WTC11 (cell line): ENCODE measurements at places on chromosomes 2 and 18. TPM values are rescaled to one million over a fixed set of nuclear protein-coding genes. Genes with fewer than 3 reads are reported as not detected.

DNA sequence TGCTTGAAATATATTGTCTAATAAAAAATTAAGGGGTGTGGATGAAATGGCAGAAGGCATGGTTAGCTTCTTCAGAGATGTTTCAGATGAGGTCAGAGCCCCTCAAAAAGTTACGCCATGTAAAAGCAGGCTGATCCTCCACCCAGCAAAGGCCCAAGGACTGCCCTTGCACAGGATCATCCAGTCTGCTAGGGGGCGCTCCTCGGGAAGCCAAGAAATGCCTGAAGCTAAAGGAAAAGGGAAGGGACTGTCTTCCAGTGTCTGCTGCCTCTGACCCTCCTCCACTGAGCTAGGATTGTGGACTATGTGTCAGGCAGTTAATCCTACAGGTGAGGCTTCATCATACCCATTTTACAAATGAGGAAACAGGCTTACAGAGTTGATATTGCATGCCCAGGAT lies 33.8 kb upstream of the TEX51 start:
- DNase-seq, result peak; percentile 62

DNA sequence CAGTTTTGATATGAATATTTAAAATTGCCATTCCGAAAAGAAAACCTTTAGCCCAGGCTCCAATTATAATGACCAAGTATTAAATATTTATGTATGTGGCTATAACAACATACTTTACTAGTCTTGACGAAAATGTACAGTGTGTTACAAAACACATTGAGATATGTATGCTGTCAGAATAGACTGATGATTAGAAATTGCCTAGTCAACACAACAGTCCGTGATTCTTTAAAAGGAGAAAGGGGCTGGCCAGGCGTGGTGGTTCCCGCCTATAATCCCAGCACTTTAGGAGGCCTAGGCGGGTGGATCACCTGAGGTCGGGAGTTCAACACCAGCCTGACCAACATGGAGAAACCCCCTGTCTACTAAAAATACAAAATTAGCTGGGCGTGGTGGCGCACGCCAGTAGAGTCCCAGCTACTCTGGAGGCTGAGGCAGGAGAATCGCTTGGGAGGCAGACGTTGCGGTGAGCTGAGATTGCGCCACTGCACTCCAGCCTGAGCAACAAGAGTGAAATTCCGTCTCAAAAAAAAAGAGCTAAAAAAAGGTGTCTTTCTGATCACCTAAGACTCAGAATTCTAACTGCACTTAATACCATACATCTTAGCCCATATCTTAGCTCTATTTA lies 1.8 kb downstream of the CHAC2 start:
- no peak for DNase-seq

DNA sequence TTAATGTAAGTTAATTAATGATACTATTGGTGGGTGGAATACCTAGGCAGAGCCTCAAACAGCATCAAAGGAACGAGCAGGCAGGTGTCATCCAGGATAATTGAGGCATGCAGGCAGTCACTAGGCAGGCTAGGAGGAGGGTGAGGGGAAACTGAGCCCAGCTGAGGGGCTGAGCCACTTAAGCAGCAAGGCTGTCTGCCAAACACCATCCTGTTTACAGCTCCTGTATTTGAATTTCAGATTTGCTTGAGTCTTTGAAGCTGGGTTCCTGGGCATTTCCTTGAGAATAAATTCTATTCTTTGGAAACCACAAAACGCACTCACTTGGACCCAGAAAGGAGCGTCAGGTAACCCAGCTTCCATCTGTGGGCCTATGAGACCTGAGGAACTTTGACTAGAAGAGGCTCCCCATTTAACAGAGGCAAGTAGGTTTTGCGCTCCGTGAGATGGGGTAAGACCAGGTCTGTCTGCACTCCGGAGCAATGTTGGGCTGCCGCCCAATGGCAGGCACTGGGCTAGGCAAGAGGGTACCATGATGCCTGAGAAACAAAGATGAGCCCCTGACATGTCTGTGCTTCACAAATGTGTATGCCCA lies 2.0 kb downstream of the EDAR start:
- DNase-seq, result no peak

GRCh38 chr2:579351-579886 lies 97.8 kb downstream of the TMEM18 start:
- no peak for DNase-seq

DNA sequence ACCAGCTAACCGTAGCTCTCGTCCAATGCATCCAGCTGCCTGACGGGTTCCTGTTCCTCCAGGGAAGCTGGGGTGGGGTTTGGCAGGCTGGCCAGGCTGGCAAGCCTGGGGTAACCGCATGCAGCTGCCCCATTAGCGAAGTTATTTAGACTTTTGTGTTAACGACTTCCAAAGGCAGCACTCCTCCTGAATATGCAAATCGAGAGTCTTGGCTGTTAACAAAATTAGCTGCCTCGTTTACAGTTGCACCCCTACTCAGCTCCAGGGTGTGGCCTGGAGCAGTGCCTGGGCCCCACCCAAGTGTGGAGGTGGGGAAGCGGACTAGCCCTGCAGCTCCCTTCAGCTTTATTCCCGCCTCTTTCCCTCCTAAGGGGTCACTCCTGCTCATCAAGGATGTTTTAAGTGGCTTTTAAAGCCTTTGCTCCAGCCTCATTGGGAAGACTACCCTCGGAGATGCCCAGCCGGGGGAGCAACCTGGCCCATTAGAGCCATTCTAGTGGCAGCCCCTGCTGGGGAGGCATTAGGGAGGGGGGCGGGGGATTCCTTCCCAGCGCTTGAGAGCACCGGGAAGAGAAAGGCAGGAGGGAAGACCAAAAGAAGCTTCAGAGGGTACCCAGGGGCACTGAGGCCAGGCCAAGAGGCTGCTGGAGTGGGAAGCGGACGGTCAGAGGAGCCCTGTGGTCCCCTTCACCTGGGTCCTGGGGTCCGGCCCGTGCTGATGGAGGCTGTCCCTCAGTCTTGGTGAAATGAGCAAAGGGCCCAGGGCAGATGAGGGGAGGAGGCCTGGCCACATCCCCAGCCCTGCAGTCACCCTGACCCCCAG lies 204.1 kb downstream of the CELF4 start:
- DNase-seq, result no peak

DNA sequence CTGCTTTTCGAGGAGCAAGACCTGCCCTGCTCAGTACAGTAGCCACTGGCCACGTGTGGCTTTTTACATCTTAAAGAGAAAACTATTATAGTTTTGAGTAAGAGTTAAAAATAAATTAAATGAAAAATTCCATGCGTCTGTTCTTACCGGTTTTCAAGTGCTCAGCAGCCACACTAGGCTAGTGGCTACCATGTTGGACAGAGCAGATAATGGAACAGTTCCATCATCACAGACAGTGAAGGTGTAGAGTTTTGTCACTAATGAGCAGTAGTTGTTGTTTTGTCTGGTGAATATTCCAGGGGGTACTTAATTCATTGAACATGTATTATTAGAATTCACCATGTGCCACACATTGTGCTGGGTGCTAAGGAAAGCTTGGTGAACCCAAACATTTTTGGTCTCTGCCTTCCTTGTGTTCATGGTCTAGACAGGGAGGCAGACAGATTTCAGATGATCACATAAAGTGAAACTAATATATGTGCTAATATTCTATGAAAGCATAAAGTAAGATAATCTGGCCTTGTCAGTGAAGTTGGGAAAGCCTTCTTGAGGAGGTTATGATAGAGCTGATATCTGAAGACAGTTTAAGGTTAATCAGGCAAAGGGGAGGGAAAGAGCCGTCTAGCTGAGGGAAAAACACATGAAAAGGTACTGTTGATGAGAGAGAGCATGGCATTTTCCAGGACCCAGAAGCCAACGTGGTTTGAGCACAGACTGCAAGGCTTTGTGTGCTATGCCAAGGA lies 1.4 kb downstream of the ALMS1 start:
- DNase-seq, result no peak

DNA sequence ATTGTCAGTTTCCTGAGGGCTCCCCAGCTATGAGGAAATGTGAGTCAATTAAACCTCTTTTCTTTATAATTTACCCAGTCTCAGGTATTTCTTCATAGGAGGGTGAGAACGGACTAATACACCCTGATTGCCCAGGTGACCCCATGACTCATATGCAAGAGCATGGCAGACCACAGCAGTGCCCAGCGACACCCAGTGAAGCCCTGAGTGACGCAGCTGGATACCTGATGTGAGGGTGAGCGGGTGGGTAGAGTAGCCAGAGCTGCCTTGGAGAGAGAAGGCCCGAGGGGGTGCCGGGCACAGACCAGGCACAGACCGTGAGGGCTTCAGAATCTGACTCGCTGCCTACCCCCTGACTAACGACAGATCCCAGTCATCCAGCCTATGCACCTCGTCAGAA lies 15.4 kb downstream of the ALPG start:
- DNase-seq, result no peak

DNA sequence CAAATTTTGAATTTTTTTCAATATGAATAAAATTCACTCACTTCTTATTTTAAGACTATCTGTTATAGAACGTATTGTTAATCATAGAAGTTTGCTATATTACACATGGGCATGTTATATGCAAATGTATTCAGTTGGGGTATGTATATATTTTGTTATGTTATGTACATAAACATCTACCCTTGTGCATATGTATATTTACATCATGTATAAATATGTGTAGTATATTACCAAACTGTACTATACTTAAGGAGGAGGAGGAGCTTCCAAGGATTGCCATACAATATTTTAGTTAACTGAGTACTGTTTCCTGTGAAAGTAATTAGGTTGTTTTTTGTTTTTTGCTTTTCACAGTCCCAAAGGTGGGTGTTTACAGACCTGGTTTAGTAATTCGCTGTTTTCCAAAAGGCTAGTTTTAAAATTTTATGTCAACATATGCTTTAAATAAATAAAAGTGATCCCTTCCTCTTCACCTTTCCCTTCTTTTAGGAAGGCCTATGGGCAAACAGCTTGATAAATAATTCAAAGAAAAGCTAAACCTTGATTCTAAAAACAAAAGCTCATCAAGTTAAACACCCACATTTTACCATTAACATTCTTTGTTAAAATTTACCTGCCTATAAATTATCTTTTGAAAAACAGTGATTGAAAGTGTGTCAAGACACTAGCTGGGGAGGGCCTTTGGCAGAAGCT lies 12.9 kb upstream of the POU3F3 start:
- DNase-seq, result no peak

DNA sequence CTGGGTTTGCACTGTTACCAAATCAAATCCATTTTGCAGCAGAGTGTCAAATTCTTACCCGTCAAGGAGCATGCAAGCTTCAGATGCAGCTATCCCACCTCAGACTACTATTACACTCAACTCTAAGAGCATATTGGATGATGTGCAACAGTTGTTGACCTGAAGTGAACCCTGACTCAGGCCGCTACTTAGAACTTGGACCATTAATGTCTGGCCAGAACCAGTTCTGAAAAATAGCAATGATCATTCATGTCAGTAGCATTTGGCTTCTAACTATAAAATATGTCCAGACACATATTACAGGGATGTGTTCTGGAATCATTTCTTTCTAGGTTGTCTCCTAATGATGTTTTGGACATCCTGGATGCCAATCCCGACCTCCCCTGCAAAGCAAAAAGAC lies 135.5 kb upstream of the PKDCC start:
- no peak for DNase-seq

GRCh38 chr18:31667185-31667584 lies 17.2 kb downstream of the B4GALT6 start:
- no peak for DNase-seq

DNA sequence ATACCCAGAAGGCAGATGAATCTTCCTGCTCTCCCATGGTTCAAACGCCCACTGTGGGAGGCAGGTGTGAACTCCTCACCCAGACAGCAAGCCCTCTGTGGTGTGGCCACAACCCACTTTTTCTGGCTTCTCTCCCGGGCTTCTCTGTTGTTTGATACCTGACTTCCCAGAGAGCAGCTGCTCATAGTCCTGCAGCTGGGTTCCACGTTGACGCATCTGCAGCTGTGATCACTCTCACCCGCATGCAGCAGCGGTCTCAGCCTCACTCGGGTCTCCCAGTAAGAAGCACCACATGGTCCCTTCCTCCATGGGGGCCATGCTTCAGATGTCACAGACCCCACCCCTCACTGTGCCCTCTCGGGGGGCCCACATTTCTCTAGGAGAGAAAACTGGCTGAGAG lies 3.5 kb downstream of the ASPRV1 start:
- no peak for DNase-seq

DNA sequence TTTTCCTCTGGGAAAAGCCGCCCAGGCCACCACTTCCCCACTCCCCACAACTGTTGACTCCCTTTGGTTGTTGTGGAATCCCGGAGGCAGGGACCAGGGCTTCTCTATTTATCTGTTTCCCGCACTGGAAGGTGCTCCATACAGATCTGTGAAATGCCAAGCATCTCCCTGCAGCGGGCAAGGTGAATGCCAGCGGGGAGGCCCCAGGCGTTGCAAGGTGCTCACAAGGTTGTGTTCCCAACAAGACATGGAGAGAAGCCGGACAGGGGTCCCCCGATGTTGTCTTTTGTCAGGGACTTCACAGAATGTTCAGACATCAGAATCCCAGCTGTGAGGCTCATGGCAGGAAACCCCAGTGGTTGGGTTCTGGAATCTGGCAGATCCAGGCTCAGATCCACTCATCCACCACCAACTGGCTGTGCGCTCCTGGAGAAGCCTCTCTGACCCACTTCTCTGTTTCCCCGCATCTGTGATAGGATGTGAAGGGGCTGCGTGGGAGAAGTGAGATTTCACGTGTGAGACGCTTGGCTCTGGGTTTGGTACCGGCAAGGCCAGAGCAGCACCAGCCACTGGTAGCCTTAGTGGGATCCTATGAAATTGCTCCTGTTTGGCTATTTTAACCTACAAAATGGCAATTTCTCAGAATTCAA lies 8.6 kb upstream of the NEU2 start:
- no peak for DNase-seq

- DNase-seq, result no peak
Measured at GRCh38 chr2:102634831-102635241, 15.5 kb downstream of the SLC9A2 start.

DNA sequence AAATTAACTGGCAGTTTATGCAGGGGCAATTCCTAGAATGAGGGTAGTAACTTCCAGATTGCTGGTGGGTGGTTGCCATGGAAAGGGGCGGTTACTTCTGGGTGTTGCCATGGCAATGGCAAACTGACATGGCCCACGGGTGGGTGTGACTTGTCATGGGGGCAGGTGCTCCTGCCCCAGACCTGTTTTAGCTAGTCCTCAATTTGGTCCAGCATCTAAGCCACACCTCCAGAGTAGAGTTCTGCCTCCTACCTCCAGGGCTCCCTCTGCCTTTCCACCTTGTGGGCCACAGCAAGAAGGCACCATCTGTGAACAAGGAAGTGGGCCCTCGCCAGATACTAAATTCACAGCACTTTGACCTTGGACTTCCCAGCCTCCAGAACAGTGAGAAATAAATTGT lies 148.7 kb downstream of the TFCP2L1 start:
- DNase-seq, result no peak

- DNase-seq, result no peak
Measured at GRCh38 chr2:19899985-19900930, 1.5 kb downstream of the TTC32 start.

Gene GKN1
- total RNA-seq, result not detected in 3 replicates

Gene WDR33
- total RNA-seq, result 64.7 to 67.1 TPM (median 67.0 TPM) in 3 replicates

Gene SNTG2
- total RNA-seq, result 20.5 to 30.1 TPM (median 27.8 TPM) in 3 replicates

Gene SLC39A10
- 141 to 167 TPM (median 144 TPM) in 3 replicates for total RNA-seq

Gene L3MBTL4
- total RNA-seq, result 1.3 to 1.8 TPM (median 1.4 TPM) in 3 replicates

Gene COL4A3
- total RNA-seq, result 0.53 to 1.1 TPM (median 0.90 TPM) in 3 replicates

Gene TMEM214
- 46.4 to 57.1 TPM (median 48.9 TPM) in 3 replicates for total RNA-seq

Gene COLEC12
- 0.39 to 0.55 TPM (median 0.48 TPM) in 3 replicates for total RNA-seq

Gene CPO
- 0.37 to 1.2 TPM (median 0.46 TPM) in 3 replicates for total RNA-seq

Gene IL36B
- not detected in 3 replicates for total RNA-seq
